Left renal cortex interstitium (tissue), 4 donors: ENCODE measurements at places on chromosomes 5 and 9.

- DNase-seq: no peak
Measured at GRCh38 chr9:69190863-69191181, 16.7 kb downstream of the TJP2 start.

GRCh38 chr5:90890180-90890579 lies 331.6 kb downstream of the ADGRV1 start:
- DNase-seq: no peak

GRCh38 chr5:171841984-171842776 lies 56.6 kb downstream of the SMIM23 start:
- DNase-seq: no peak

- DNase-seq: no peak
Measured at GRCh38 chr9:121692606-121693387, 41.4 kb downstream of the DAB2IP start.

DNA sequence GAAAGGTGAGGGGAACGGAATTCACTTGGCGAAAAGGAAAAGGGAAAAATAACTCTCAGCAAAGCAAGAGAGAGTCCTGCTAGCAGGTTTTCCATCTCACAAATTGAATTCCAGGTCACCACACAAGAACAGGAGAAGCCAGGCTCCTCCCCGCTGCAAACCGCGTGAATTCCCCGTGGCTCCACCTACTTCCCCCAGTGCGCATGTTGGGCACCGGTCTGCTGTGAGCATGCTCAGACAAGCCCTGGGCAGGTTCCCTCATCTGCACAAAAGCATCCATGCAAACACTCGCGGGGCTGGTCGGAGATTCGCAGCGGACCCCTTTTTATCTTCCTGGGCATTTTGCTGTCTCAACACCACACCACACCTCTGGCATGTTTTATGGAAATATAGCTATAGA lies 58.5 kb upstream of the S1PR3 start:
- no peak for DNase-seq

- no peak for DNase-seq
Measured at GRCh38 chr5:140227046-140227445, 52.1 kb downstream of the CYSTM1 start.

DNA sequence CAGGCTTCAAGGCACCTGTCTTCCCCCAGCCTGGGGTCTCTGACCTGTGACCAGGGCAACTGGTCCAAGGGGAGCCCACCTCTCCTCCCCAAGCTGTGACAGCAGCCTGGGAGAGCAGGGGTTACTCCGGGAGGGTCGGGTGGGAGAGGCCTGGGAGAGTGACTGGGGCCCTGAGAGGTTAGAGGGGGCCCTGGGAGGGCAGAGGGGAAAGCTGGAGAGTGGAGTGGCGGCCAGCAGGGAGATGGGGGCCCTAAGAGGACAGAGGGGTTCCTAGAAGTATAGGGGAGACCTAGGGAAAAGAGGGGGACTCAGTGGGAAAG lies 302 bp downstream of the LCN9 start:
- DNase-seq: no peak

GRCh38 chr9:7318920-7319319 lies 480.7 kb downstream of the DMAC1 start:
- DNase-seq: no peak

DNA sequence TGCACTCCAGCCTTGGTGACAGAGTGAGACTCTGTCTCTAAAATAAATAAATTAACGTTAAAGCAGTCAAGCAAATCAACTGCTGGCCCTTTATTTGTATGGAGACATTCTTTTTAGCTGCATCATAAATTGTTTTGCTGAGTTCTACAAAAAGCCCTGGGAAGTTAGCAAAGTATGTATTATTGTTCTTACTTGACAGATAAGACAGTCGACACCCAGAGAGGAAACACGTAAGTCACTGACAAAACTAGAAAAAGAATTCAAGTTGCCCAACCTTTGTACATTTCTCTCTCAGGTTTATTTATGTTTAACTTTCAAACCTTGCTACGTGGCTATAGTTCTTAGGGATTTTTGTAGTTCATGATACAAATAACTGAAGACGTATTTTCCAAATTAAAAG lies 40.4 kb upstream of the MACIR start:
- DNase-seq: no peak

- no peak for DNase-seq
Measured at GRCh38 chr9:120402741-120403542, 177.0 kb downstream of the CDK5RAP2 start.

DNA sequence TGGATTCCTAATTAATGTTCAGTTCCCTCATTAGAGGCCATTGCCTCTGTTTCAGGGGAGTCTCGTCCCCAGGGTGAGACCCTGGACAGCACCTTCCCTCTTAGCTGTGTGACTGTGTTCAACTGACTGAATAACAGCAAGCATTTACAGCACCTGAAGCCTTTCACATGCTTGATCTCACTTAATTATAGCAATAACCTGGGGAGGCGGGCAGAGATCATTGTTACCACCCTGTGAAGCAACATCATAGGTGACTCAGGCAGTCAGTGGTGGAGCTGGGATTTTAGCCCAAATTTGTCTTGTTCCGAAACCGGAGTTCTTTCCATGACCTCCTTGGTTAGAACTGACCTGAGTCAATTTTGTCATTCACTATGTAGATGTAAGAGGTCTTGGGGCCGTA lies 105.2 kb upstream of the RAD23B start:
- no peak for DNase-seq

GRCh38 chr9:98327249-98327561 lies 71.8 kb upstream of the TBC1D2 start:
- no peak for DNase-seq

DNA sequence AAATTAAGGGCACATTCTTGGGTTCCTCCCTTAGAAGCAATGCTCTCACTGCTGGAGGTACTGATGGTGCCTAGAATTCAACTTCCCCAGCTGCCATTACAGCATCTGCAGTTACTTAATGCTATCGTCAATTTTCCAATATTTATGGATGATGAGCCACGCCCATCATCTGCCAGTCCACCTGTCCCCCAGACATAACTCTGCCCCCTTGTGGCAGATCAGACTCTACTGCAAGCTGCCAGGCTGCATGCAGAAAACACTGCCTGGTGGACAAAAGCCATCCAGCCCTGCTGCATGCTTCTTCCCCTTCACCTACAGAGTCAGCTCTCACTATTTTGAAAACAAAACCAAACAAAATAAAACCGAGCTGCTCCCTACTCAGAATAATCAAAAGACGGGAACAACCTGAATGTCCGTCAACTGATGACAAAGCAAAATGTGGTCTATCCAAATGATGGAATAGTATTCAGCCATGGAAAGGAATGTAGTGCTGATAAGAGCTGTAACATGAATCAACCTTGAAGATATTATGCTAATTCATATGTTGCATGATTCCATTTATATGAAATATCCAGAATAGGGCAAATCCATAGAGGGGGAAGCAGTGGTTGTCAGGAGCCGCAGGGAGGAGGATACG lies 66.4 kb downstream of the RETREG1 start:
- no peak for DNase-seq

GRCh38 chr5:41012318-41012717 lies 58.8 kb downstream of the MROH2B start:
- no peak for DNase-seq

DNA sequence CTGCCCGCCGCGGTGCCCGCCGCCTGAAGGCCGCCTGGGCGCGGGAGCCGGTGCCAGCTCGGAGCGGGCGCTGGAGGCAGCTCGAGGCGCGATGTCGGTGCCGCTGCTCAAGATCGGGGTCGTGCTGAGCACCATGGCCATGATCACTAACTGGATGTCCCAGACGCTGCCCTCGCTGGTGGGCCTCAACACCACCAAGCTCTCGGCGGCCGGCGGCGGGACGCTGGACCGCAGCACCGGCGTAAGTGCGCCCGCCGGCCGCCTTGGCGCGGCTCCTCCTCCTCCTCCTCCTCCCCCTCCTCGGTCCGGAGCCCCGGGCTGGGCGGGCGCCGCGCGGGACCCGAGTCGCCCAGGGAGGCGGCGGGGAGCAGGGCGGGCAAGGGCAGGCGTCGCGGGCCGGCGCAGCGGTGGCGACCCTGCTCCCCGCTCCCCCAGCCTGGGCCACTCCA lies 455 bp downstream of the OLFM1 start:
- DNase-seq: no peak

GRCh38 chr5:39283231-39283818 lies 64.0 kb upstream of the FYB1 start:
- peak; percentile 39 for DNase-seq

DNA sequence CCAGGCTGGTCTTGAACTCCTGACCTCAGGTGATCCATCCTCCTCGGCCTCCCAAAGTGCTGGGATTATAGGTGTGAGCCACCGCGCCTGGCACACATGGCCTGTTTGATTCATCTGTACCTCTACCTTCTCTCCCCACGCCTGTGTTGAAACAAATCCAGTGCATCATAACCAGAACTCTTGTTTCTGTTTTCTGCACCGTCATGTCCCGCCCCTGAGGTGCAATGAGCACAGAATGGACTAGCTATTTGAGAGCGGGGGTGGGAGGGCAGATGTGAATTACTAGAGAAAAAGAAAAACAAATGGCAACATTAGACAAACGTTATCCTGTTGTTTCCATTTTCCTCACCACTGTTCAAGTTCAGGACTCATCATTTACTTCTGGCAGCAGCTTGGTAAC lies 10.7 kb upstream of the FAM193B start:
- no peak for DNase-seq

DNA sequence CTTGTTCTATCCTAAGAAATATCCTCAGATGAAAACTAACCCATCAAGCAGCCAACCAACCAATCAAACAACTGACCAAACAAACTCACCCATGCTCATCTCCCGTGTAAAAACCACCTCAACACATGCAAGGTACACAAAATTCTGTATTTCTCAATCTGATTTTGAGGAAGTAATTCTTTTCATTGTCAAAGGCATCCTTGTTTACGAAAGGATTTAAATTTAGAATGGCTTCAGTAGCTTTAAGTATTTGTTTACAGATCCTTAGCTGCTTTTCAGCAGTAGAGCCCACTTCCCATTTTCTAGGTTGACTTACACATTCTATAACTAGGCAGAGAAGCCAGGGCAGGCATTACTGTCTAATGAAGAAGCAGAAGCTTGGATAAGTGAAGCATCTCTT lies 78.6 kb downstream of the NTRK2 start:
- DNase-seq: no peak

DNA sequence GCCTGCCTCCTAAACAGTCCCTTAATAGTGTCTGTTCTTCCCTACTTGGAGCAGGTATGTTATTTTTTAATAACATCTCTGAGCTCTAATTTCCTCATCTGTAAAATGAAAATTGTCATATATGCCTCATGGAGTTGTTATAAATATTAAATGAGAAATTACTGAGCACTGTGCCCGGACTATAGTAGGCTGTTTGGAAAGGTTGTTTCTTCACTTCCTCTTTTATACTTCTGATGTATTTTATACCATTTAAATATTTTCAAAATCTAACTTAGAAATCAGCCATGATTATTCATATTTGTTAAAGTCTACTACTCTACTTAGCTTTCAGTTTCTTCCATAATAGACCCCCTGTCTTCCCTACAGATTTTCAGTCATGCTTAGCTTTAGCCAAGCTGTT lies 30.5 kb upstream of the HAPLN1 start:
- no peak for DNase-seq

DNA sequence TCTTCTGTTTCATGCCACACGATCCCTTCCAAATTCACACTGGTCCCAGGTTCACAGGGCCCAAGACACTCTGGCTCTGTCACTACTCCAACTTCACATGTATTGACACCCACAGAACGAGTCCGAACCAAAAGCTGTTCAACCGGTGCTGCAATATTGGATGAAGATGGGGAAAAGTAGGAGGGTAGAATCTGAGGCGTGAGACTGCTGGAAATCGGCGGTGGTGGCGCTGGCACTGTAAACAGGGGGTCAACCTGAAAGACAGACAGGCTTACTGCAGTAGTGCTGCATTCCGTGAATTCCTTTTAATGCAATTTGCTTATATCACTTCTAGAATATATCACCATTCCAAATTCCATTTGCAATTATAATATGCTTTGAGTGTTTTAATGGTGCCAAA lies 45.4 kb downstream of the ZNF608 start:
- no peak for DNase-seq

- no peak for DNase-seq
Measured at GRCh38 chr9:72322678-72323077, 42.3 kb downstream of the ZFAND5 start.

DNA sequence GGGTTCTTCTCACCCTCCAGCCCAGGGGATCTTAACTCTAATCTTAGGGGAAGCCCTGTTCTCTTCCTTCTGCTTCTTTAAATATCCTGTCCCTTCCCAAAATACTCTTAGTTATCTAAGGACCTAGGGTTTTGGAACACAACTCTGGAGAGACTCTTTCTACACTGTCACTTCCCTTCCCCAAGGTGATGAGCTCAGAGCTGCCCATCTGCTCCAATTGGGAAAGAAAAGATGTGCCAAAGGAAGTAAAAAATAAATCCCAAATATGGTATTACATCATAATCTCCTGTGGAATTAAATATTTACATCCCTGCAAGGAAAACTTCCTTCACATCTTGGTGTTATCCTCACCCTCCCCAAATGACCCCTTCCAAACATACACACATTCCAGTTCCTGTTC lies 291.2 kb downstream of the EPB41L4A start:
- no peak for DNase-seq

DNA sequence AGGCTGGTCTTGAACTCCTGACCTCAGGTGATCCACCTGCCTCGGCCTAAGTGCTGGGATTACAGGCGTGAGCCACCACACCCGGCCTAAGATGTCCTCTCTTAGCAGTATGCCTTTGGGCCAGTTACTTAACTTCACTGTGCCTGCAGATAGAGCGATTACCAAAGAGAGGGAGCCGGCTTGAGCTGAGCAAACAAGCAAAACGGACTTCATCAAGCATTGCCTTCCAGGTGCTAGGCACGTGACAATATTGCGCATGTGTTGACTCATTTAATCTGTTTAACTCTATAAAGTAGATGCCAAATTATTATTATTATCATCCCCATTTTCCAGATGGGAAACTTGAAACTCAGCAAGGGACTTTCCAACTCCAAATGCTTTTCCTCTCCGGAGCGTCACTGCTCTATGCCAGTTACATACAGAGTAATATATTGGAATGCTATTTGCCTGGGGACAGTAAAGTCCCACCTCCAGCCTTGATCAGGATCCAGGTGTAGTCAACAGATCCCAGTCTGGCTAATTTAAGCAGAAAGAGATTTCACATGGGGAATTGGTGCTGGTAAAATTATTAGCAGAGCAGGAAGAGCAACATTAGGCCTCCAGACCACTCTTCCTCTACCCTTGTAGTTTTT lies 5.6 kb upstream of the C9orf152 start:
- no peak for DNase-seq

GRCh38 chr9:79962836-79963235 lies 391.1 kb downstream of the TLE4 start:
- no peak for DNase-seq

- DNase-seq: no peak
Measured at GRCh38 chr9:15468145-15468544, 42.6 kb downstream of the PSIP1 start.

GRCh38 chr9:84874596-84874995 lies 205.1 kb downstream of the NTRK2 start:
- DNase-seq: no peak
